ENCODE measurements at places on chromosomes 12 and 14. TPM values are rescaled to one million over a fixed set of nuclear protein-coding genes. Genes with fewer than 3 reads are reported as not detected.

KRT77 gene
- 0.66 TPM for total RNA-seq

TBX3 gene
- 1.4 TPM for total RNA-seq

KRT71 gene
- 0.57 TPM for total RNA-seq

KLRC2 gene
- total RNA-seq = 10.8 TPM

EPYC gene
- 0.14 TPM for total RNA-seq

PLCZ1 gene
- total RNA-seq = not detected

RNU7-1 gene
- total RNA-seq = not detected

DNA sequence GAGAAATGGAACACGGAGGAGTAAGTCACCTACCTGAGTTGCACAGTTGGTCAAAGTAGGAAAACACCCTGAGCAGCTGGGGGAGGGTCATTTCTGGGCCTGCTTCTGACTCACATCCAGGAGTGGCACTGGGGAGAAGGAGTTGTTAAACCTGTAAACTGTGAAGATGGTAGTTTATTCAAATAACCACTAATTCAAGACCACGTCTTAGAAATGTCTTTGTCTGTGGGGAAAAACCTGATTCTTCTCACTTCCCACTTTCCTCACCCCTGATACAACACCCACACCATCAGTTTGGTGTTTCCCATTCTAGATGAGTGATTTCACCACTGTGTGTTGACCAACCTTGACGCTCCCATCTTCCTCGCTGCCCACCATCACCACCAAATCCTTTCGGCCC lies 207.1 kb downstream of the ANO4 start:
- H3K27me3 ChIP-seq = no peaks in the 10 kb centered on the region
- H3K4me1 ChIP-seq = no peaks in the 10 kb centered on the region
- no peak overlapping the region for H3K27ac ChIP-seq
- no peak for DNase-seq

- H3K27ac ChIP-seq = no peak overlapping the region
- H3K27me3 ChIP-seq = no peaks in the 10 kb centered on the region
- no peaks in the 10 kb centered on the region for H3K4me1 ChIP-seq
- DNase-seq = no peak
- no peak overlapping the region for H3K4me3 ChIP-seq
Observed at GRCh38 chr12:17640615-17641014, 449.4 kb downstream of the RERGL start.

GRCh38 chr12:127928178-127928577 lies 338.8 kb upstream of the TMEM132C start:
- no peak for DNase-seq
- no peak overlapping the region for H3K4me3 ChIP-seq
- H3K27me3 ChIP-seq = no peaks in the 10 kb centered on the region
- no peak overlapping the region for H3K27ac ChIP-seq
- no peaks in the 10 kb centered on the region for H3K4me1 ChIP-seq

GRCh38 chr12:44655846-44656245 lies 220.3 kb downstream of the NELL2 start:
- no peaks in the 10 kb centered on the region for H3K36me3 ChIP-seq
- no peak overlapping the region for H3K4me3 ChIP-seq
- no peak for DNase-seq
- H3K27me3 ChIP-seq = no peaks in the 10 kb centered on the region
- H3K27ac ChIP-seq = no peak overlapping the region

DNA sequence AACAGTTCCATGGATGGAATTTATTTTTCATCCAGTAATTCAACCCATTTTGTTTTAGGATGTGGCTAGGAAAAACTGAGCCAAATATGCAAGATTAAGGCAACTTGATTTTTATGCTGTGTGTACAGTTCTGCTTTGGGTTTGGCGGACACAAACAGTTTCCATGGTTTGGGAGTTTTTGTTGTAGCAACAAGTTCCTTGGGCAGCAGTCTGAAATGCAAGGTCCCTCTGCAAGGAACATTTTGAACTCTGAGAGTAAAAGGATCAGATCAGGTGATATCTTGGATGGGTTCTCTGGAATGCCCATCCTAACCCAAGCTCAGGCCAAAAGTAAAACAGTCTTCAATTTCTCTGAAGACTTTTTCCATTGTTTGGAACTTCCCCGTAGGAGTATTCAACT lies 161.2 kb downstream of the TMX1 start:
- no peak overlapping the region for H3K4me3 ChIP-seq
- H3K4me1 ChIP-seq = no peaks in the 10 kb centered on the region
- no peaks in the 10 kb centered on the region for H3K27me3 ChIP-seq
- H3K36me3 ChIP-seq = no peaks in the 10 kb centered on the region

DNA sequence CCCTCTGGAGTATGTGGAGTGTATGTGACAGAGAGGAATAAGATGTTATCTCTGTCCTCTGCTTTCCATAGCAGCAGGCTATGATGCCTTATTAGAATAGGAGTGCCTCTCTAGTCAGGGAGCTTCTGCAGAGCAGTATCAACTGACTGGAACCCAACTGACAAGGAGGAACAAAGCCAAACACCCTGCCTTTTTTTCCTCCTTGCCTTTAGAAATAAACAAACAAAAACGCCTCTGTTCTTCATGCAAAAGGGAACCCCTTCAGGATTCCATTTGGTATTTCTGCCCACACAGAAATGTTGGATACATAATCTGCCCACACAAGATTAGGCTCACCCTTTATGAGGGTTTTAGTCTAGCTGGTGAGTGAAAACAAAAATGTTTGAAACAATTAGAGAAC lies 50.3 kb downstream of the VRK1 start:
- no peaks in the 10 kb centered on the region for H3K27me3 ChIP-seq
- no peak overlapping the region for H3K4me3 ChIP-seq
- DNase-seq = no peak
- H3K27ac ChIP-seq = no peak overlapping the region
- no peaks in the 10 kb centered on the region for H3K4me1 ChIP-seq
- H3K36me3 ChIP-seq = peaks cover 5% of the 10 kb centered on the region

DNA sequence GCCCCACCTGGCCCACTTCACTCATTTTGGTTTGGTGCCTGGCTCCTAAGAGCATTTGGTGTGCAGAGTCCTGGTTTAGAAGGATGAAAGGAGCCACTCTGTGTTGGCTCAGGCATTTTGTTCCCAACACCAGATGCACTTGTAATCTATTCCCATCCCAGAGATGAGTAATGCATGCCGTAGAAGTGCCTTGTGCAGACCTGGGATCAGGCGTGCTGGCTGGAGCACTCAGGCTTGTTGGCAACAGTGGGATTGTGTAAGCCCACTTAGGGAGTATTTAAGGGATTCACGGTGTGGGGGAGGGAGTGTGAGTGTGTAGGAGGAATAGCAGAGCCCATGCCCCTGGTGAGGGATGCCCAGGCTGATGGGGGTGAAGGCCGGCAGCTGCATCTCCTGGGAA lies 501.5 kb upstream of the TBX3 start:
- H3K27me3 ChIP-seq = no peaks in the 10 kb centered on the region
- no peak for DNase-seq
- no peak overlapping the region for H3K27ac ChIP-seq
- H3K4me3 ChIP-seq = no peak overlapping the region

DNA sequence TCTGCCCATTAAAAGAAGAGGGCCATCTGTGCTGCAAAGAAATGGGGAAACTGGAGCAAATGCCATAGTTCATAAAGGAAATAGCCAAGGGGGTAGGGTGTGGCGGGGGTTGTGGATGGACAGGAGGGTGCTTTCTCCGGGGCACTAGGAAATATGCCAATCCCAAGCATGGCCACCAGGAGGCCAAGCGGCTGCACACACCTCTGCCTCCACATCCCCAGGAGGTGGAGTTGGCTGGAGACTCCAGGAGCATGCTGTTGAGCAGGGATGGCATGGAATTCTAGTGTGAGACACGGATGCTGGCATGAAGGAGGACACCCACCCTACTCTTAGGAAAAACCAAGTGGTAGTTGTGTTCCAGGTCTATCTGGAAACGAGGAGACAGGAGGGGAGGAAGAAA lies 25.2 kb downstream of the NID2 start:
- H3K4me1 ChIP-seq = no peaks in the 10 kb centered on the region
- no peak for DNase-seq
- H3K4me3 ChIP-seq = no peak overlapping the region
- H3K27me3 ChIP-seq = no peaks in the 10 kb centered on the region
- H3K36me3 ChIP-seq = no peaks in the 10 kb centered on the region

GRCh38 chr12:11970155-11970520 lies 100.6 kb upstream of the BCL2L14 start:
- H3K27me3 ChIP-seq = no peaks in the 10 kb centered on the region
- H3K27ac ChIP-seq = no peak overlapping the region
- DNase-seq = no peak
- peaks cover 4% of the 10 kb centered on the region for H3K4me1 ChIP-seq

- no peak overlapping the region for H3K4me3 ChIP-seq
- H3K27me3 ChIP-seq = no peaks in the 10 kb centered on the region
- DNase-seq = no peak
- no peaks in the 10 kb centered on the region for H3K36me3 ChIP-seq
- no peak overlapping the region for H3K27ac ChIP-seq
- H3K4me1 ChIP-seq = no peaks in the 10 kb centered on the region
Observed at GRCh38 chr12:9606736-9607372, 862 bp downstream of the KLRB1 start.

DNA sequence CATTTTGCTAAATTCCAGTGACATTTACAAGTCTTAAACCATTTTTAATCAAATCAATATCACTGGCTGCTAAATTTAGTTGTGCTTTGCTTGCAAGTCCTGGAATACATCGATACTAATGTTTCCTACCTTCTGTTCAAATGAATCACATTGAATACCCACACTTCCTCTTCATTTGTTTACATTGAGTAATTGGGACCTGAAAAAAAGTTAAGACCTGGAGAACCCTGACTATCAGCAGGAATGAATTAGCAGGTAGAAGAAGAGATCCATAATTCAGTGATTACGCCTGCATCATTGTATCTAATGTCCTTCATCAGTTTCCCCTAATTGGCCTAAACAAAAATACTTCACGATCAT lies 369.3 kb downstream of the ETNK1 start:
- no peak overlapping the region for H3K27ac ChIP-seq
- no peaks in the 10 kb centered on the region for H3K4me1 ChIP-seq
- no peak overlapping the region for H3K4me3 ChIP-seq
- no peaks in the 10 kb centered on the region for H3K27me3 ChIP-seq
- DNase-seq = no peak
- no peaks in the 10 kb centered on the region for H3K36me3 ChIP-seq

- peaks cover 5% of the 10 kb centered on the region for H3K4me1 ChIP-seq
- H3K4me3 ChIP-seq = peak overlapping the region; percentile 73
- H3K36me3 ChIP-seq = no peaks in the 10 kb centered on the region
- no peaks in the 10 kb centered on the region for H3K27me3 ChIP-seq
Observed at GRCh38 chr12:120529641-120530417, 871 bp upstream of the COQ5 start.

DNA sequence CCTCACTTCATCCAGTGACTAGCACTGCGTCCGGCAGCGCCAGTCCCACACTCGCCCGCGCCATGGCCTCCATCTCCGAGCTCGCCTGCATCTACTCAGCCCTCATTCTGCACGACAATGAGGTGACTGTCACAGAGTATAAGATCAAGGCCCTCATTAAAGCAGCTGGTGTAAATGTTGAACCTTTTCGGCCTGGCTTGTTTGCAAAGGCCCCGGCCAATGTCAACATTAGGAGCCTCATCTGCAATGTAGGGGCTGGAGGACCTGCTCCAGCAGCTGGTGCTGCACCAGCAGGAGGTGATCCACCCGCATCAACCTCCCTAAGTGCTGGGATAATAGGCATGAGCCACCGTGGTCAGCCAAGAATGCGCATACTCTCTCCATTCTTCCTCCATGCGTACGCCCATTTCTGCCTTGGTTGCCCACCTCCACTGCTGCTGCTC lies 59.9 kb downstream of the IRF2BPL start:
- no peak overlapping the region for H3K4me3 ChIP-seq
- H3K4me1 ChIP-seq = peaks cover 5% of the 10 kb centered on the region
- no peak overlapping the region for H3K27ac ChIP-seq
- H3K27me3 ChIP-seq = no peaks in the 10 kb centered on the region
- no peak for DNase-seq
- H3K36me3 ChIP-seq = no peaks in the 10 kb centered on the region

GRCh38 chr12:87439990-87440827 lies 589.0 kb downstream of the C12orf50 start:
- no peak overlapping the region for H3K27ac ChIP-seq
- H3K4me3 ChIP-seq = no peak overlapping the region
- H3K36me3 ChIP-seq = no peaks in the 10 kb centered on the region
- no peaks in the 10 kb centered on the region for H3K4me1 ChIP-seq
- DNase-seq = no peak
- no peaks in the 10 kb centered on the region for H3K27me3 ChIP-seq

GRCh38 chr12:121441555-121441954 lies 41.6 kb downstream of the RNF34 start:
- H3K36me3 ChIP-seq = peaks cover 72% of the 10 kb centered on the region
- no peaks in the 10 kb centered on the region for H3K27me3 ChIP-seq

DNA sequence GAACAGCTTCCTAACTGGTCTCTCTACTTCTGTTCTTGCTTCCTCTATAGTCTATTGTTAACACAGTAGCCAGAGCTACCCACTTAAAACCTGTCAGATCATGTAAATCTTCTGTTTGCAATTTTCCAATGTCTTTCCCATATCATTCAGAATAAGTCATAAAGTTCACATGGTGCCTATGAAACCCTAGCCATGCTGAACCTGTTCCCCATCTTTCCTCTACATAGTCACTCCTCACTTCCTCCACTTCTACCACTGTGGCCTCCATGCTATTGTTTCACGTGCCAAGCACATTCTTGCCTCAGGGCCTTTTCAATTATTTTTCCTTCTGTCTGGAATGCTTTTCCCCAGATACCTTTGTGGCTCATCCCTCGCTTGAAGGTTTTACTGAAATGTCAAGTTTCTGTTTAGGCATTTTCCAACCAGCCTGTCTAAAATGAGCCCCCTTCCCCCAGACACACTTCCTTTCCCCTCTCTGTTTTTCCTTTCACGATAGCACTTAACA lies 132.1 kb downstream of the DYRK2 start:
- H3K4me3 ChIP-seq = no peak overlapping the region
- H3K27ac ChIP-seq = no peak overlapping the region
- H3K4me1 ChIP-seq = no peaks in the 10 kb centered on the region
- no peaks in the 10 kb centered on the region for H3K27me3 ChIP-seq
- no peaks in the 10 kb centered on the region for H3K36me3 ChIP-seq

DNA sequence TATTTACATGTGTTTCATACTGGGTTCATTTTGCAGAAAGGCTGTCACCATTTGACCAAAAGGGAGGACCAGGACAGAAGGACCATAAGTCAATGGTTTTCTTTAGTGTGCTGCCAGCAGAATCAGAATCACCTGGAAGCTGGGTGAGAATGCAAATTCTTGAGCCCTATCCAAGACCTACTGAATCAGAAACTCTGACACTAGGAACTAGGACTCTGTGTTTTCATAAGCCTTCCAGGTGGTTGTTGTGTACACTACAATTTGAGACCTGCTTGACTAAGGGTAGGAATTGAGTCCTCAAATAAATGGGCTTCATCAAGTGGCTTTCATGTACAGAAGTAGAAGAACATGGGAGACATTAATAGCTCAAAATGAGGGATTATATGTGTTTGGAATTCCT lies 32.2 kb downstream of the PDE6H start:
- H3K36me3 ChIP-seq = no peaks in the 10 kb centered on the region
- no peak overlapping the region for H3K4me3 ChIP-seq
- peaks cover 23% of the 10 kb centered on the region for H3K27me3 ChIP-seq
- DNase-seq = no peak
- no peak overlapping the region for H3K27ac ChIP-seq

- H3K27ac ChIP-seq = no peak overlapping the region
- DNase-seq = no peak
- H3K36me3 ChIP-seq = no peaks in the 10 kb centered on the region
- no peaks in the 10 kb centered on the region for H3K27me3 ChIP-seq
- no peak overlapping the region for H3K4me3 ChIP-seq
- no peaks in the 10 kb centered on the region for H3K4me1 ChIP-seq
Observed at GRCh38 chr12:25797386-25797785, 161.1 kb upstream of the RASSF8 start.

Data from thymus (tissue), 14 donors.